ENCODE measurements at places on chromosomes 7 and 10.

- DNase-seq = no peak
These were observed 1456.1 kb downstream of the GATA3 start for GRCh38 chr10:9510626-9511025.

- DNase-seq = no peak
These were observed 133.4 kb downstream of the LRRC4 start for GRCh38 chr7:127897704-127898454.

DNA sequence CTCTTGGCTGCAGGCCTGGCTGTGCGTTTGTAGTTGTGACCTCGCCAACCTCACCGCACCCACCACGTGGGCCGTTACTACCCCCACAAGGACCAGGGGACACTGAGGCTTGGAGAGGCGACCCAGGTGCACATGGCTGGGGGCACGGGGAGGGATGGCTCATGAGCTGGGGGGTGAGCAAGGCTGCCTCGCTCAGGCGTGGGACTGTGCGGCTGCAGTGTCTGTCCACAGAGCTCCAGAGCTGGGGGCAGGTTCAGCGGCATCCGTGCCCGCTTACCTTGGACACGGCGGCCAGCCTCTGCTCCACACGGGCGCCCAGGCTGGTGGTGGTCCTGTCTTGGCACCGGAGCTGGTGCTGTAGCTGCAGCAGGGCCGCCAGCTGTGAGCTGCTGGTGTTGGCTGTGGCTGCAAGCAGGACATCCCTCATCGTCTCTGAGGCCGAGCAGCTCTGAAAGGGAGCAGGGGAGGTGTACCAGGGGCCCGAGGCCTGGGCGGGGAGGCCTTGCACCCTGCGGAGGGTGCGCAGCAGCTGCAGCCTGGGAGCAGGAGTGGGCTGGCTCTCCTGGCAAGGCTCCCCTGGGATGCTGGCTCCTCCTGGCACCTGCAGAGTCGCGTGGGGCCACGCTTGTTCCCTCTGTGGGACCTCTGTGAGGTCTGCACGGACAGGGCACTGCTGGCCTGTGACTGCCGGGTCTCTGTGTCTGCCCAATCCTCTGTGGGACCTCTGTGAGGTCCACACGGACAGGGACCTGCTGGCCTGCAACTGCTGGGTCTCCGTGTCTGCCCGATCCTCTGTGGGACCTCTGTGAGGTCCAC lies 60.0 kb upstream of the NKX6-2 start:
- no peak for DNase-seq

DNA sequence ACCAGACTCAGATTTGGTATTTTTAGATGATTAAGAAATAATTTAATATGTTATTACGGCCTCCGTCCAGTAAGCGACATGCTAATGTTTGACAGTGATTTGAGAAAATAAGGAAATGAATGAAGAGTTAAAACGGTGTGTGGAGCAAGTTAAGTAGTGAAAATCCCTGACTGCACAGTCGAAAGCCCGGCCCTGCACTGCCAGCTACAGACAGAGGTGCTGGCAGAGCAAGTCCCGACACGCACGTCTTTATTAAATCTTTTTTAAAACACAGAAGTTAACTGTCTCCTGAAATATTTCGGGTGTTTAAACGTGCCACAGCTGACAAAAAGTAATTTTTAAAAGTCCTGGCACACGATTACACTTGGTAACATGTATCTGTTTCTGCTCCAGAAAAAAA lies 293.4 kb upstream of the RNF32 start:
- no peak for DNase-seq

GRCh38 chr10:120396228-120396627 lies 60.8 kb upstream of the PLPP4 start:
- DNase-seq = no peak

DNA sequence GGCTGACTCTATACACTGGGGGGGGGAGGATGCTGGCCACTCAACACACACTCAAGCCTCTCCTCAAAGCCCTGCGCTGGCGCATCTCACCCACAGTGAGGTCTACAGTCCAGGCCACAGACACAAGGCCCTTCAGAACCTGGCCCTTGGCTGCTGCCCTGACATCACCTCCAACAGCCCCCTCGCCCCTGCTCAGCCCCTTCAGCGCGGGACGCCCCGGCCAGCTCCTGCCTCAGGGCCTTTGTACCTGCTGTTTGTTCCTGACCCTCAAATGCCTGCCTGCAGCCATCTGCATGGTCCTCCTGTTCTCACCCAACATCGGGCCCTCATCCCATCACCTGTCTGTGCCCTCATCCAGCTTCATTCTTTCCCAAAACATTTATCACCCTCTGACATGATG lies 572.6 kb downstream of the DNAJB6 start:
- DNase-seq = no peak

DNA sequence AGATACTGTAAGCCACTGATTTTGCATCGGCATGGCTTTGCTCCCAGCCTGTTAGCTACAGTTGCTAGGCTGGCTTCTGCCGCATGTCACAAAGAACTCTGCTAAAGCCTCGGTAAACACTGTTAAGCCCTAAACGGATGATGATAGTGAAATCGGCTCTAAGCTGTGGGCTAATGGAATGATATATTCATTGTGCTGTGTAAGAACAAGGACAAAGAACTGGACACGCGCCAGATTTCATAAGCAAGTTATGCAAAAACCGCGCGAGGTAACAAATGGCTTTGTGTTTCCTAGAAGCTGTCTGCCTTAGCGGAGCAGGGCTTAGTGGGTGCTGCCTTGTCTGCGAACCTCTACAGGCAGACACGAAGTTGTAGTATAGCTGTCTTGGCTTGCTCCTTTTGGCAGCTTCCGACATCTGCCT lies 331.3 kb upstream of the COBL start:
- no peak for DNase-seq

GRCh38 chr10:35268791-35269257 lies 67.5 kb upstream of the CCNY start:
- DNase-seq = no peak

DNA sequence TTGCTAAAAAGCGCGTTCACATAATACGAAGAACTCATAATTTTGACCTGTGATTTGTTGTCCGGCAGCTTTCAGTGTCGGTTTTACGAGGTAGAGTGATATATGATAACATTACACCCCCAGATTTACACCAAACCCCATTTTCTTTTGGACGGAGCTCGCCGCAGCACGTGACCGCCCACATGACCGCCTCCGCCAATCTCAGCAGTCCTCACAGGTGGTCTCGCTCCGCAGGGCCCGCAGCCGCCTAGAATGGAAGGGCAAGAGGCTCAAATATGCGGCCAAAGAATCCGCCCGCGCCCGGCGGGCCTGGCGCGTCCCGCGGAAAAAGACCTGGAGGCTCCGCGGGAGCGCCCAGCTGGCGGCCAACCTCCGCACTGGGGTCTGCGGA lies at the start of gene HOXA7:
HOXA7 (minus strand) TSS at position 168 of the 391 bp plus-strand sequence; CDS start at position 38, 130 bp downstream.
- no peak for DNase-seq

DNA sequence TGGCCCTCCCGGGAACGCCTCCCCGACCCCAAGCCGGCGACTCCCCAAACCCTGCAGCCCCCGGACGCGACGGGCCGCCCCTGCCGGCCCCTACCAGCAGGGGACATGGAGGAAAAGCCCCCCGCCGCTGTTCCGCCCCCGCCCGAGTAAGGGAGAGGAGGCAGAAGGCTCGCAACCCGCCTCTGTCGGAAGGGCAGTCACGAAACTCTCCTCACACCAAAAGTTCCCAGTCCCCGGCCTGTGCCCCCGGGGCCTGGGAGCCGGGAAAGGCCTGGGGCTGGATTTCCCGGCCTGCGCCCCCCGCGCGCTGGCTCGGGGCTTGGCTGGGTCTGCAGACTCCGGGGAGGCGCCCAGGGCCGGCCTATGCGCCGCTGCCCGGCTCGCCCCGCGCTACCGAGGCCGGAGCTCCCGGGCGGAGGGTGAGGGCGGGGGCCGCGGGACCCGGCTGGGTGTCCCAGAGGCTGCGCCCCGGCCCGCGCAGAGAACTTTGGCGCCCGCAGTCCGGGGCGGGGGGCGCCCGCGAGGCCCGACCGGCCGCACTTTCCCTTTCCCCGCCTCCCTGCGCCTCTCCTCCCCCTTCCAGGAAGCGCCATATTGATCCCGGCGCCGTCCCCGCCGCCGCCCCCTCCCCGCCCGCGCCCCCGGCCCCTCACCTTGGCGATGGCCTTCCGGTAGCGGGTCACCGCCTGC lies 728 bp downstream of the PARD3 start:
- DNase-seq = no peak

DNA sequence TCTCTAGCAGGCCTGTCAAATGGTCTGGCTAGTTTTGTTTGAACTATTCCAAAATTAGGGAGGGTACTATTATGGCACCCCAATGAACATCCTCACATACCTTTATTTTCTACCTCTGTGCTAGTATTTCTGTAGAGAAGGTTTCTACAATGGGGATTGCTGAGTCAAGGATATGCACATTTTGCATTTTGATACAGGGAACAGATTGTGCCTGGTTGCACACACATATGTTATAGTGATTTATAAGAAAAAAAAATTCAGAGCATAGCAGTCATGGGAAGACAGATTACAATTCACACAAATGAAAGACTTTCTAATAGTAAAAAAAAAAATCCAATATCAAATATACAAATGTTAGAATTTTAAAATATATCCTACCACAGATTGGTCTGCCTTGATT lies 14.1 kb upstream of the NRBF2 start:
- DNase-seq = no peak

- no peak for DNase-seq
These were observed 305.4 kb downstream of the KCNMA1 start for GRCh38 chr10:77332256-77332655.

DNA sequence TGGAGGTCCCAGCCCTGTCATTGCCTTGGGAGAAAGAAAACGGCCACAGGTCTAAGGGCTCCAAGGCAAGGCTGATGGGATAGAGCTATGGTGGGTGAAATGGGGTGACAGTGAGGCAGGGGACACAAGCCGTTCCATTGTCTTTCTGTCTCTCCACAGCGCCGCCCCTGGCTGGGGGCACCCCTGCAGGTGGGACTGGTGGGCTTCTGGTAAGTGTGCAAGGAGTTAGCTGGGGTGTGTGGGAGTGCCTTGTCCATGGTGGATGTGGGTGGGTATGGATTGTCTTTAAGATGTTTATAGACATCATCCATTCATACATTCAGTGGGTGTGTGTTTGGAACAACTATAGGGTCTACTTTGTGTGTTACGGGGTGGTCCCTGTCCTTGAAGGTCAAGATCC lies 7.5 kb downstream of the SFXN3 start:
- DNase-seq = no peak

GRCh38 chr7:134695321-134695860 lies 48.7 kb downstream of the BPGM start:
- DNase-seq = no peak

- DNase-seq = no peak
These were observed 191.7 kb downstream of the RELN start for GRCh38 chr7:103797647-103798307.

GRCh38 chr10:70130878-70131559 lies 1.6 kb downstream of the AIFM2 start:
- no peak for DNase-seq
